ENCODE measurements at places on chromosomes 3 and 15.

- no peak for DNase-seq
Measured at GRCh38 chr3:73707772-73708171, 83.0 kb upstream of the PDZRN3 start.

DNA sequence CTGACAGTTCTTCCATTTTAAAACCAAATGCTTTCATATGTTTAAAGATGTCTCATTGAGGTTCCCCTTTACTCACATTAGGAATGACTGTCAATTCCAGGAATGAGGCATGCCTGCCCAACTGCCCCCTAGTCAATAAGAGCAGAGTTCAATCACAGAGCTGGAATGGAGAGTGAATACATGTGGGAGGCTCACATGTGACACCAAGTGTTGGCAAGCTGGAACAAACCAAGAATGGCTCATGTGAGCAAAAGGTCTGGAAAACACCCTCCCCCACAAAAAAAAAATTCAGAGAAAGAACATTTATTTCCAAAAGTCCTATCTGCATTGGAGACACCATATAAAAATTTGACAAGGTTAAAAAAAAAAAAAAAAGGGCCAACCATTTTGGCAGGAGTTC is 3.7 kb downstream of the PBRM1 start:
- peak; percentile 16 for DNase-seq

DNA sequence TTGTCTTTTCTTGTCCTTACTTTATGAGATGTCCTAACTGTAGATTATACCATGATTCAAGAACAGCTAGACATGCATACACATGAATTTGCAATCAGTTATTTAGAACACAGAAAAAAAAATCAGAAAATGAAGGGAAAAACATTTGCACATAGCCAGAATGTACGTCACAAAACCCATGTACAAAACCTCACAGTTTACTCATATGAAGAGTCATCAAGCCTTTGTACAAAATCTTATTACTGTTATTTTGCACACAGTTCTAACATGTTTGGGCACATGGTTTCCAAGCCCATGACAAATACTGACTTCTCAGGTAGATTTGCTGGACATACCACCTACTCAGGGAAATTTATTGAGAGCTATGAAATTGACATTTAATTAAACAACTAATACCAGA is 48.2 kb downstream of the MAP3K13 start:
- DNase-seq = no peak

DNA sequence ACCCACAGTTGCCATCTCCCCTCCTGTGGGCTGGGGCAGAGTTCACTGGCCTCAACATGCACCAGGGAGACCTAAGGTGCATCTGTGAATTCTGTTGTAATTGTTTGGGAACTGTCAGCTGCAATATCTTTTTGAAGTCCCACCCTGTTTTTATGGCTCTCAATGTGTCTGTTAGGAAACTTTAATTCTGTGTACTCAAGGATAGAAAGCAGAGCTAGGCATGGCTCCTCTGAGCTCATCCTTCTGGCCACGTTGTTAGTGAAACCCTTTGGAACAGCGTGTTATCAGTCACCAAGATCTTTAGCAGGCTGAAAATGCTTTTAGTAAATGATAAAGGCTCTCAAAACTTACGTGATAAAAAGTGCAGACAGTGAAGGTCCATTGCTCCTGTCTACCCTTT is 33.6 kb upstream of the MTMR10 start:
- no peak for DNase-seq

GRCh38 chr3:4429648-4430350 is 37.3 kb downstream of the SUMF1 start:
- no peak for DNase-seq

- DNase-seq = no peak
Measured at GRCh38 chr3:93969997-93970396, 3.7 kb downstream of the PROS1 start.

DNA sequence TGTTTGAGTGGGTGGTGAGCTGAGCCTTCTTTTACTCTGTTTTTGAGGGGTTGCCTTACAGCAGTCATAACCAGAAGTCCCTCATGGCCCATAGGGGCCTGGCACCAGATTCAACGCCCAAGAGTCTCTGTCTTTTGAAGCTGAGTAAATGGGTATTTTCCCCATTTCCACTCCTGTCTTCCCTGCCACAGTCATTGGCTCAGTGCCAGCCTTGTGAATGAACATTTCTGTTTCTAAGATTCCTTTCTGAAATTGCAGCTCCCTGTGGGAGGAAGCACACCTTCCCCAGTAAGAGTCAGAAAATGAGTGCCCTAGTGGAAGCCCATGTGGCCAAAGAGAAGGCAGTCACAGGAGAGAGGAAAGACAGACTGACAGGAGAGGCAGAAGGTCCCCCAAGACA is 43.7 kb upstream of the POLR2M start:
- DNase-seq = peak; percentile 12

- DNase-seq = no peak
Measured at GRCh38 chr15:39396979-39397615, 183.8 kb upstream of the THBS1 start.

- peak; percentile 22 for DNase-seq
Measured at GRCh38 chr15:96053031-96053780, 277.3 kb upstream of the NR2F2 start.
